ENCODE measurements at places on chromosomes 11 and 22.

DNA sequence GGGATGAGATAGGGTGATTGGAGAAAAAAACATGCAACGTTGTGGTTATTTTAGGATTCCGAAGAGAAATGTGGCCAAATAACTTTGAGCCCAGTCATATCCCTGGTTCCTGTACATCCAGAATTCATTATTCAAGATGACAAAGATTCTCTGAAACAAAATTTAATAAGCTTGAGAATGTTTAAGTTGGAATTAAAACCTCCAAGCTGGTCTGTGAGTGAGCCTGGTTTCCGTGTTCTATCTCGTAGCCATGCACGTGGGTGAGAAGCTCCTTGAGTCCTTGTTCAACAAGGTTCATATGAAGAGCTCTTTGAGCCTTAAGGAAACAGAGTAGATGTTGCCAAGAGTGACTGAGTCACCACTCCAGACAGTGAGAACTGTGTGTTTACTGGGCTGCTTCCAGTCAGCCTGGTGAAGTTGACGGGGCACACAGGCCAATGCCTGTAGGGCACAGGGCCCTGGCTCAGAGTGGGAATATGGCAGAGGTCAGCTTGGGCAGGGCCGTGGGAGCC, 206.5 kb downstream of the NAV2 start:
- no peak for DNase-seq

DNA sequence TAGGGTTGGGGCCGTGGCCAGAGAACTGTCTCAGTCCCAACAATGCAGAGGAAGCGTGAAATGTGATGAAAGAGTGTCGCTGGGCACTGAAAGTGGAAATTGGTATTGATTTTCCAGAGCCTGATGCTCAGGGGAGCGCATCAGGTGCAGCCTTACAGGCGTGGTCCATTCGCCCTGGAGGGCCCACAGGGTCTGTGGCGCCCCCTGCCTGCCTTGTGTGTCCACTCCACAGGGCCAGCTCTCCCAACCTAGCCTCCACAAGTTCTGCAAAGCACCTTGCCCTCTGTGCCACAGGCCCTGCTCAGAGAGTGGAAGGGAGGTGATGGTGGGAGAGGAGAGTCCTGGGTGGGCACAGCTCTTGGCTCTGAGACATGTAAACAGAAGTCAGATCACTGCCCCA, 54.9 kb upstream of the LMO1 start:
- DNase-seq, result no peak

DNA sequence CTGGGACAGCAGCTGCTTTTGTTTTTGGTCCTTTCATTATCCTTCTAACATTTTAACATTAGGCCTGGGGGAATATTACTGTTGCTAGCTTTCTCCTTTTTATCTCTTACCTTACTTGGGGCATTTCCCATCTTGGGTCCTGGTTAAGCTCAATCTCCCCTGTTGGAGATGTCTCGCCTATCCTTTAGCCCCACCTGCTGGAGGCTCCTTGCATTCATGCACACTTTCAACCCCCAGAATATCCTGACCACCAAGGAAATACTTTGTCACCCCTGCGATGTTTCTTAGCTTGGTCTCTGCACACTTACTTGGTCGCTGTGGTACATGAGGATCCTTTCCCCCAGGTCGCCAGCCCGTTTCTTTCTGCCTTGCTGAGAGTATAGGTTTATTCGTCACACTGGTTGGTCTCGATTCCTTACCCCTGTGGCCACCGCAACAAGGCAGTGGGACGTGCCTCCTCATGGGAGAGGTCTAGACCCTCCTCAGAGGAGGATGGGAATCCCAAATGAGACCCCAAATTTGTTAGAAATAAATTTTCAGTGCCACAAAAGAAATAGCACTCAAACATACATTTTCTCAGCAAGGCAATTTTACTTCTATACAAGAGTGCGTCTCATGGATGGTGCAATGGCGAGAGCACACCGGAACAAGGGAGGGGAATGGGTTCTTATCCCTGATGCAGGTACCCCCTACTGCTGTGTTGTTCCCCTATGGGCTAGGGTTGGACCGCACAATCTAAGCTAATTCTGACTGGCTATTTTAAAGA, 5.4 kb upstream of the TXN2 start:
- DNase-seq, result peak; percentile 78

DNA sequence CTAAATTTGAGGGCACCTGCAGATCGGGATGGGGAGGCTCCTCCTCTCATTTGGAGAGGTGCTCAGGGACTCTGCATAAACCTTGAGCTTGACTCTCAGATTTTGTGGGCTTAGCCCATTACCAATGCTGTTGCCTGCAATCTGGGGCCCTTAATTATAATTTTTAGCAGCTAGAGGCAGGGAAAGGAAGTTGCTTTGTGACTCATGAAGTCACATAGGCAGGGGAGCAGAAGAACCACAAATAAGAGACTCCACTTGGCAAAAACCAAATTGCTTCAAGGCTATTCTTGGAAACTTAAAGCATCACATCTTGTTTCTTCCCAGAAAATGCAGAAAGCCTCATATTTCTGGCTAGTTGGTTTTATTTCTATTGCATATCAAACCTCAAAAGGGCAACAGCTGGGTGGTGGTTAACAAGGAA, 46.9 kb downstream of the MICAL2 start:
- peak; percentile 14 for DNase-seq

GRCh38 chr11:32427935-32428664, 7.2 kb downstream of the WT1 start:
- no peak for DNase-seq

DNA sequence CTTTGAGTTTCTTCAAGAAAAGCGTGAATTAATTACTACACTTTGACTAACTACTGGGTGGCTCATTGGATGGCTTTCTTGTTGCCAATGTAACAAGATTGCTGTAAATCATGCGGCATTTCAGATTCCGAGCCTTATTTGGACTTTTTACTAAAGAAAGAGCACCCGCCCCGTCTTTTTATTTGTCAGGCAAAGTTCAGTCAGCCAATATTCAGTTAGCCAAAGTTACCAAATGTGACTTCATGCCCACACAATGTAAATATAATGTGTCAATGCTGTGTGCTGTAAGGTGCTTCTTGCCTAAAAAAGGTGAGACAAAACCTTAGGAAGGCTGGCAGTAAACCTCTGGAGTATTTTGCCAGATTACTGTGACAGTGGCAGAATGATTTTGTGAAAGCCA, 14.8 kb downstream of the FLI1 start:
- no peak for DNase-seq

- no peak for DNase-seq
Measured at GRCh38 chr11:122100756-122101080, 15.3 kb downstream of the BLID start.

GRCh38 chr11:75797116-75797515, 17.9 kb upstream of the UVRAG start:
- no peak for DNase-seq

- no peak for DNase-seq
Measured at GRCh38 chr22:35883031-35883620, 145.5 kb downstream of the RBFOX2 start.

DNA sequence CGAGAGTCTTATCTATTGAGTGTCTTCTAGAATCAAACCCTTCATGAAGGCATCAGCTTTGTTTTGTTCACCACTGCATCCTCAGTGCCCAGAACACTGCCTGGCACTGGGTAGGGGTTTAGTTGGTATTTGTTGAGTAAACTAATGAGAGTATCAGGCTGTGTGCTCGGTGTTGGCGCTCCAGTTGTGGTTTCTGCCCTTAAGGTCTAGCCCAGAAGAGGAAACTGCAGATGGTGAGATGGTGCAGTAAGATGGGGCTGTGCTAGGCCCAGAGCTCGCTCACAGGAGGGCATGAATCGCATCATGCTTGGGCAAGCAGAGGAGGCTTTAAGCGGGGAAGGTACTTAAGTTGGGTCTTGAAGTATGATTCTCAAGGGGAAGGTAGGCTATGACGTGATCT, 97.2 kb downstream of the FBXO7 start:
- no peak for DNase-seq

DNA sequence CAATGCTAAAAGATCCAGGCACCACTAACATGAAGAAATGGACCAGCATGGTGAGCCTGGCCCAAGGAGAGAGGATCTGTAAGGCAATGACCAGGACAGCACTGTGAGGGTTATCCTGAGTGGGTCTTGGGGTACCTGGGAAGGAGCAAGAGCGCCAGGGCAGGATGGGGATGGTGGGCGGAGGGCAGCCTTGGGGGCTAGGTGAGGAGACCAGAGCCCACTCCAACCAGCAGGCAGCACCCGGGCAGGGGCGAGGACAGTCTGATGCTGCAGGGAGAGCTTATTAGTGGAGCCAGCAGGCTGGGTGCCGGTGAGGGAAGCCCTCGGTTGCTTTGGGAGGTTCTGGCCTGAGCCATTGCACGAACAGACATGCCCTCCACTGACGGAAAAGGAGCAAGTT, 10.7 kb upstream of the NAP1L4 start:
- DNase-seq, result no peak

- DNase-seq, result peak; percentile 31
Measured at GRCh38 chr11:48004456-48004855, 24.1 kb downstream of the PTPRJ start.

- DNase-seq, result no peak
Measured at GRCh38 chr22:35488513-35488912, 52.1 kb upstream of the RASD2 start.

DNA sequence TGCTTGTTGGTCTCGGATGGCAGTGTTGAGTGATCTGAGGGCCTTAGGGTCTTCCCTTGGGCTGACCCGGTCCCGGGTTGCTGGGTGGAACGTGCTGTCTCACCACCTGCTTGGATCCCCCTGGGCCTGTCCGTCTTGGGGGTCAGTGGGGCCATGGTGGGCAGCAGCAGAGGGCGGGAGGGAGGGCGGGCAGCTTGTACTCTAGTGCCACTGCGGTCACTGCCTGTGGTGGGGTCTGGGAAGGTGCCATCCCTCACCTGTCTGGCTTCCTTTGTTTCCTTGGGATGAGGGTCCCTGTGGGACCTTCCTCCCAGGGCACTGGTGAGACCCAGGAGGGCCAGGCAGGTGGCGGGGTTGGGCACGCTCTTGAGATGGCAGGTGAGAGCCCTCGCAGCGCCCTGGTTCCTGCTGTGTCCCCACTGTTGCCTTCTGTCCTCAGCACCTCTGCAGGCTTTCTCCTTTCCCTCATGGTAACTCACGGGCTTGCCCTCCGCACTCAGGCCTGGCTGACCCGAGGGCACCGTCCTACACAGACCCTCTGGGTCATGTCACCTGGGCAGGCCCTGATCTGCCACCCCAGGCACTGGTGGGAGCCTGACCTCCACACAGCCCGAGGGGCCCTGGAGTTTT, 34.2 kb downstream of the TBC1D22A start:
- no peak for DNase-seq

DNA sequence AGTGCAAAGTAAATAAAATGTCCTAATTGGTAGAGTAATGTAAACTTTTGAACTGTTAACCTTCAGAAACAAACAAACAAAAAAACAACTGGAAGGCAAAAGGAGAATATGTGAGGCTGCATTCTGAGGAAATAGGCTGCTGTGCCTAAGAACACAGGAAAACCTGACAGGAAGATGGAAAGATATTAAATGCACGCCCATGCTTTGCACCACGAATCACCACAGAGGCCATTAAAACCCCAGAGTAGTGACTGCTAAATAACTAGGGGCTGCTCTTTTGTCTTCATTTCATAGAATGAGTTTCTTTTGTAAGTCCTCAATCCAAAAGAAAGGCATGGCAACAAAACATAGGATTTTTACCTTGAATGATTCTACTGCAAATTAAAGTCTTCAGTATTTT, 436.0 kb downstream of the RAB38 start:
- no peak for DNase-seq

Measured in CD4-positive, alpha-beta T cell treated with Interleukin-6 for 4 hours (primary cell).